ENCODE measurements at places on chromosomes 3 and 15.

GRCh38 chr15:90902040-90902839 lies 862 bp upstream of the MAN2A2 start:
- DNase-seq = peak; percentile 92

DNA sequence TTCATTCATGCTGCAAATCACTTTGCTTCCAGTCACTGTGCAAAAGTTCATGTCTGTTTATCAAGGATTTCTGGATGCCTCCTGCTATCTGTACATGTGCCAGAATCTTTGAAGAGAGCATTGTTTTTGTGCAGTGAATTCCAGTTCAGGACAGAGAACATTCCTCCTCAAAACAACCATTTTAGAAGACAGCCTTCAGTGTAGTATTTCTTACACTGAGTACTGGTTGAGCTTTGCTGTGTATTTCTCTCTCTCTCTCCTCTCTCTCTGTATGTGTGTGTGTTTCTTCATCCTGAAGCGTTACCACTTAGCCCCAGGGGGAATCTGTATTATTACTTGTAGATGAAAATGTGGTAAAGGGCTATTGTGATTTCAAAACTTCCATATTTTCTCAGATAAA lies 123.8 kb upstream of the CHL1 start:
- no peak for DNase-seq

DNA sequence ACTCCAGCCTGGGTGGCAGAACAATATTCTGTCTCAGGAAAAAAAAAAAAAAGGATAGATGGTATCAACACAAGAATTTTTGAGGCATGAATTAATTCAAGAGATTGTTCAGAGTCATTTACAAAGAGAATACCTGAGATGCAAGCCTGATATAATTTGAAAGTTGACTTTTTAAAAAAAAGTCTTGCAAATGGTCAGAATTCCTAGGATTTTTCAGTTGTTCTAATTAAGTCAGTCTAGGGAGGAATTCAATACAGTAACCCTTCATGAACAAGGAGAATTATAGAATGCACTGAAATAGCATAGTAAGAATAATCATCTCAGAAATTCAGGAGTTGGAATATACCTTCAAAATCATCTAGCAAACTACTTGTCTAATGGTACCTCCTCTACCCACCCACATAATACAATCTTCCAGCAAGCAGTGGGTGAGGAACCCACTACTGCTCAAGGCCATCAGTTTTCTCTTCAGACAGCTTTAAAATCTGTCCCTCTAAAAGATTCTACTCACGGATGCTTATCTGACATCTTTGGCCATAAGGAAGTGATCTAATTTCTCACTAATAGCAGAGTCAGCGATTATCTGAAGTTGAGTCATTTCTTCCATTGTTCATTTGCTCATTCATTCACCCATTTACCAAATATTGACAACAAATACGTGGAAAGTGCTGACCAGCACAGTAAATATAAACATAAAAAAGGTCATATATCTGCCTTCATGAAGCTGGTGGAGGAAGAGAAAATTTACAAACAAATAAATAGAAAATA lies 159.6 kb downstream of the GREM1 start:
- DNase-seq = no peak

- peak; percentile 50 for DNase-seq
Measured at GRCh38 chr3:105868431-105868741, 426 bp downstream of the CBLB start.

DNA sequence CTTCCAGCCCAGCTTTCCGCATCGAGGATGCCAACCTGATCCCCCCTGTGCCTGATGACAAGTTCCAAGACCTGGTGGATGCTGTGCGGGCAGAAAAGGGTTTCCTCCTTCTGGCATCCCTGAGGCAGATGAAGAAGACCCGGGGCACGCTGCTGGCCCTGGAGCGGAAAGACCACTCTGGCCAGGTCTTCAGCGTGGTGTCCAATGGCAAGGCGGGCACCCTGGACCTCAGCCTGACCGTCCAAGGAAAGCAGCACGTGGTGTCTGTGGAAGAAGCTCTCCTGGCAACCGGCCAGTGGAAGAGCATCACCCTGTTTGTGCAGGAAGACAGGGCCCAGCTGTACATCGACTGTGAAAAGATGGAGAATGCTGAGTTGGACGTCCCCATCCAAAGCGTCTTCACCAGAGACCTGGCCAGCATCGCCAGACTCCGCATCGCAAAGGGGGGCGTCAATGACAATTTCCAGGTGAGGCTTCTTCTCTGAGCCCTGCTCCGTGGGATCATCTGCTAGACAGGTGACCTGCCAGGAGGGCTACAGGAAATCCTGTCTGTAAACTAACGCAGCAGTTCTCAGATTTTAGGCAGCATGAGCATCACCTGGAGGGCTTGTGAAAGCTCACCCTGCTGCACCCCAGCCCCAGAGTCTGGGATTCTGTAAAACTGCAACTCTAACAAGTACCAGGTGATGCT lies 1.6 kb downstream of the THBS1 start:
- no peak for DNase-seq

- DNase-seq = no peak
Measured at GRCh38 chr15:62929000-62929357, 113.6 kb upstream of the TPM1 start.

DNA sequence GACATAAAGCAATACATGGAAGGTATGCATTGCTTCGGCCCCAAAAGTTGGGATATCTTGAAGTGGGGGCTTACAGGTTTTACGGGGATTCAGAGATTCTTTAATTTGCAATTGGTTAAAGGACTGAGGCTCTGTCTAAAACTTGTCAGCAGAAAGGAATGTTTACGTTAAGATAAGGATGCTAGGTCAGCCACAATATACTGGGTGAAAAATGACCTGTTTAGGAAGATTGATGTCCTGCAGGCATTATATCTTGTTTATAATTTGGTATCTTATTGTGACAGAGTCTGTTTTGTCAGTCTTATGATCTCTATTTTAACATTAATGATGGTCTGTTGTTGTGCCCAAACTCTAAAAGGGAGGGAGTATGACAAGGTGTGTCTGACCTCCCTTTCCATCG lies 15.3 kb upstream of the CCNDBP1 start:
- no peak for DNase-seq

DNA sequence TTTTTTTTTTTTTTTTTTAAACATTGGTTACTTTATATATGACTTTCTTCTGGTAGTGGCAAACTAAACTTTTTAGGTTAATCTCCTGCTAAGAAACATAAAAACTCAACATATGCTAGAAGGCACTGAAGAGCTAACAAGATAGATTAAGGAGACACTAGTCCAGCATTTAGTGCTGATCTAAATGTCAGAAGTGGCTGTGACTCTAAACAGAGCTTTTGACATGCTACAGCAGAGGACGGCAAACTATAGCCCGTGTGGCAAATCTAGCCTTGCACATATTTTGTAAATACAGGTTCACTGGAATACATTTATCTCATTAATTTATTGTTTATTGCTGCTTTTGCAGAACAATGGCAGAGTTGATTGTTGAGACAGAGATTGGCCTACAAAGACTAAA lies 20.6 kb downstream of the NR2E3 start:
- no peak for DNase-seq

DNA sequence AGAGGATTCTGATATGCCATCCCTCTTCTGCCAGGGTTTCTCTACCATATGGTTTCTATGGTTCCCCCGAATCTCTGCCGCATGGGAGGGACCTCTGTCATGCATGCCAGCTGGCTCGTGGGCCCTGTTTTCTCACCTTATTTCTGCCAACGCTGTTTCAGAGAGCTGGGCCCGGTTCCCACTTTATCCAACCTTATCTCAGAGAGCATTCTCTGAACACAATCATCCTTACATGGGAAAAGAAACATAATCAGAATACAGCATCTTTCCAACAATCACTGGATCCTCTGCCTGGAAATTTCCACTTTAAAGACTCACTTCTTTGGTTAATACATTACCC lies 234.5 kb upstream of the ZBTB20 start:
- DNase-seq = no peak

GRCh38 chr3:149967086-149967685 lies 3.5 kb downstream of the PFN2 start:
- peak; percentile 49 for DNase-seq

GRCh38 chr3:42051384-42052131 lies 39.6 kb upstream of the TRAK1 start:
- DNase-seq = no peak

- DNase-seq = no peak
Measured at GRCh38 chr15:28094732-28095521, 4.2 kb downstream of the OCA2 start.
